ENCODE measurements at places on chromosomes 7 and 10.

DNA sequence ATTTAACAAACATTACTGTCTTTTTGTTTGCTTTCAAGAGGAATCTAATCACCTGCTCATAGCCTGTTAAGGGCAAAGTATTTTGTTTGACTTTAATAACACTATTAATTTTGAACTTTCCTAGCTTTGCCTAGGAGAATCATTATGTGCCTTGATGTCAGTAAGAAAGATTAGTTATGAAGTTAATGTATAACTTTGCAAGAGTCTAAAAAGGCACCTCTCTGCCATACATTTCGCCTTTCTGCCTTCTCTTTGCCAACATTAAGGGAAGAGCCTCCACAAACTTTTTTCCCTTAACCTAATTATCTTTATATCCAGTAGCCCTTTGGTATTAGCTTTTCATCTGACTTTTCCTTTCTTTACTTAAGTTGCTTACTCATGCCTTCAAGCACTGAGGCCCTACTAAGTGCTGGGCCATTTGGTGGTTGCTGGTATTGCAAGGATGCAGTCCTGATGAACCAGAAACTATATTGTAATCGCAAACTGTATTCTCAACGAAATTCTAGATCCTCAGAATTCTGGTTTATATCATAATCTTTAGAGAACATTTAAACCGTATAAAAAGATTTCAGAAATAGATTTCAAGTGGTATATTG is 108.5 kb downstream of the SND1 start:
- no peak for DNase-seq

- no peak for DNase-seq
Observed at GRCh38 chr7:157087646-157088045, 51.1 kb upstream of the UBE3C start.

DNA sequence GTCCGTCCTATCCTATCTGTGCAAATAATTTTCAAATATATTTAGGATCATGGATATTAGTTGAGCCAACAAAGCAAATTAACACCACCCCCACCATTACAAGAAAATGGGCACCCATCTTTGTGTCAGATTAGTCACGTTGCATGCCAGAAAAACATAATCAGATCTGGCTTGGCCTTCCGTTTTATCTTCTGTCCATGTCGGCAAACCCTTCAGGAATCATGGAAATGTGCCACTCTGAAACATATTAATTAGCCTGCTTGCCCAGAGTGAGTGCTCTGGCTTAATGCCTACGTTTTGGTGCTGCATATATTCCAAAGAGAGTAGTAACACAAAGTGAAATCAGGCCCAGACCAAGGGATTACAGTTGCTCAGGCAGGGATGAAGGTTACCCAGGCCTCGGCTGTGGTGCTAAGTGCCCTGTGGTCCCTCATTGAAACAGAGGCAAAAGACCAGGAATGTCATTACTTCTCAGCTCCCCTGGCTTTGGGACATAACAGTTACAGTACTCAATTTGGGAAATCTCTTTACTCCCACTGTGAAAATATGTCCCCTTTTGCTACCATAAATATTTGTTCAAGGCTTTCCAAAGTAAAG is 154.0 kb upstream of the LSM8 start:
- DNase-seq = no peak

GRCh38 chr7:92259610-92260247 is 14.0 kb downstream of the ANKIB1 start:
- DNase-seq = no peak

GRCh38 chr10:11775412-11775811 is 33.2 kb downstream of the ECHDC3 start:
- DNase-seq = no peak

Data from dorsolateral prefrontal cortex (tissue), 122 donors.